Stimulated activated CD8-positive, alpha-beta memory T cell treated with anti-CD3 and anti-CD28 coated beads, Interleukin-4, amount 100 ng/mL, for 1 hour (primary cell): ENCODE measurements at places on chromosomes 4 and X.

- no peak for DNase-seq
Measured at GRCh38 chrX:148929686-148930085, 429.3 kb downstream of the AFF2 start.

GRCh38 chr4:27318740-27319139, 458.1 kb downstream of the STIM2 start:
- DNase-seq, result no peak

GRCh38 chrX:124862301-124862700, 457.4 kb upstream of the TEX13C start:
- no peak for DNase-seq

GRCh38 chr4:4666187-4666586, 124.3 kb upstream of the STX18 start:
- DNase-seq, result no peak

GRCh38 chrX:43615660-43616059, 40.4 kb upstream of the MAOA start:
- no peak for DNase-seq

DNA sequence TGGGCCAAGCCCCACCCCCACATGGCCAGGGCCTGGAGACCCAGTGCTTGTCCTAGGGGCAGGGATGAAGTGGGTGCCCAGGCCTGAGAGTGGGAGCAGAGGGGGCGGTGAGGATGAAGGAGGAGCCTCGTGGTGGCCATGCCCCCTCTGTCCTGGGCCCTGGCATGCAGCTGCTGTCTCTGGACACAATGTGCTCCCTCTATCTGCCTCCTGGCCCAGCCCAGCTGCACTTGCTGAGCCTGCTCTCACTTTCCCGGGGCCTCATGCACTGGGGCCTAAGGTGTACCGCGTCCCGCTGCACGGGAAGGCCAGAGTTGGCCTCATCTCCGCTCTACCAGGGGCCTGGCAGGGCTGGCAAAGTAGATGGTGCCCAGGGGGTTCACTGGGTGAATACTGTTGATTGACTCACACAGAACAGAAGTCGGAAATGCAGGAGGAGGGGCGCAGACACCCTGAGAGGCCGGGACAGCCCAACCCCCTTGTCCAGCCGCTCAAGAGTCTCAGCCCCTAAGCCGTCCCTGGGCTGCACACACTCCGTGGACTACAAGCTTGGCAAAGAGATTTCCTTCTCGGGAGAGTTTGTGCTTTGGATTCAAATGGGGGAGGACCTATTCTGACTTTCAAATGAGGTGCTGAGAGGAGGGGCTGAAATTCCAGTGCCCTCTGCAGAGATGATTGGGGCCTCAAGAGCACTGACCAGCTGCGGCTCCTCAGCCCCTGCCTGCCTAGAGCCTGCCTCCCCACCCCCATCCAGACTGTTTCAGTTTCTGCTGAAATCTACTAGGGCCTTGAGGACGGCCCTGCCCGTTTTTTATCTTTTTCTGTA, 112.4 kb downstream of the PSAPL1 start:
- no peak for DNase-seq

DNA sequence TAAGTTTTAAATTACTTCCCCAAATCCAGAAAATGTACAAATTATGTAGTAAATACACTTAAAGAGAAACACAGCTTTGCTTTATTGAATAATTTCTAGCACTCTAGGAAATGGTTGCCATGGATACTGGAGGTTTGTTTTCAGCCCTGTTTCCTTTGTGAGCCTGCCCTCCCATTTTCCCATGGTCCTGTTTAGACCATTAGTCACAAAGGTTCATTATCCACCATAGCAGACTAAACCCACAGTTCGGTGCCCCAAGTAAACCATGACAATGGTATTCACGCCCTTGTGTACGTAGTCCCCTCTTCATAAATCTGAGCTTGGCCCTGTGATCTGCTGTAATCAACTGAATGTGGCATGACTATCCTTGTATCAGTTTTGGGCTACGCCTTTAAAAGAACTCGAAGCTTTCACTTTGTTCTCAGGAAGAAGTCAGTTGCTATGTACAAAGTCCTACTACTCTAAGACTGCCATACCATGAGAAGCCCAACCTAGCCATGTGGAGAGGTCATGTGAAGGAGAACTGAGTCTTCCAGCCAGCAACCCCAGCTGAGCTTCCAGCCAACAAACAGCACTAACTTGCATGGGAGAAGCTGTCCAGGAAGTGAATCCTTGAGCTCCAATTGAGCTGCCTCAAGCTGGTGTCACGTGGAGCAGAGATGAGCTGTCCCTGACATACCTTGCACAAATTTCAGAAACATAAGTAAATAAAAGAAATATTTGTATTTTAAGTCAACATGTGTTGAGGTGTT, 300.4 kb downstream of the LDB2 start:
- DNase-seq, result no peak

DNA sequence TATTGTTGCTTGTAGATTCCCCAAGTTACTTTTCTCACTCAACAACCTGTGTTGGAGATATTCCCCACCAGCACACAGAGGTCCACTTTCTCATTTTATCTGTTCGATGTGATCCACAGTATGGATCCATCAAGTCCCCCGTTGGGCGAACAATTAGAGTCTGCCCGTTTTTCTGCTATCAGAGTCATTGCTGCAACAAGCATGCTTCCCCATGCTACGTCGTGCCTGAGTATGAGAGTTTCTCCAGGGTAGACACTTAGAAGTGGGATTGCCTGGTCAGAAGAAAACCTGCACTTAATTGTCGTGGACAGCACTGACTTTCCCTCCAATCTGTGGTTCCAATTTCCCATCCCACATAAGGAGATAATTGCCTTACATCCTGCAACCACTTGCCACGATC, 62.7 kb upstream of the SHOX start:
- DNase-seq, result no peak

GRCh38 chr4:10639100-10639499, 45.5 kb downstream of the CLNK start:
- DNase-seq, result no peak

DNA sequence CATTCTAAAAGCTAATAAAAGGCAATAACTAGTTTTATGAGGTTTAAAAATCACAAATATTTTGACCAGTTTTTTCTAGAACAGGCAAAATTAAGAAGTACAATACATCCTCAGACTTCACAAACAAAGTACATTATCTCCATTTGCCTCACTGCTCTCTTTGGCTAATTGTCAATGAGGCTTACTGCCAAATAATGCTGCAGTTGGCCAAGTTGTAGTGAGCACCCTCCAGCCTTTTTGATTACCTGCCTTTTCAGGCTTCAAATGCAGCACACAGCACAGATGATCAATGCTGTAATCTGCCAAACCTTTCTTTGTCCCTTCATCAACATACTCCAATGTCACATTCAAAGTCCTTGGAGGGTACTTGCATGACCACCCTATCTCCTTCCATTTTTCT, 605.2 kb downstream of the KLHL13 start:
- DNase-seq, result no peak

DNA sequence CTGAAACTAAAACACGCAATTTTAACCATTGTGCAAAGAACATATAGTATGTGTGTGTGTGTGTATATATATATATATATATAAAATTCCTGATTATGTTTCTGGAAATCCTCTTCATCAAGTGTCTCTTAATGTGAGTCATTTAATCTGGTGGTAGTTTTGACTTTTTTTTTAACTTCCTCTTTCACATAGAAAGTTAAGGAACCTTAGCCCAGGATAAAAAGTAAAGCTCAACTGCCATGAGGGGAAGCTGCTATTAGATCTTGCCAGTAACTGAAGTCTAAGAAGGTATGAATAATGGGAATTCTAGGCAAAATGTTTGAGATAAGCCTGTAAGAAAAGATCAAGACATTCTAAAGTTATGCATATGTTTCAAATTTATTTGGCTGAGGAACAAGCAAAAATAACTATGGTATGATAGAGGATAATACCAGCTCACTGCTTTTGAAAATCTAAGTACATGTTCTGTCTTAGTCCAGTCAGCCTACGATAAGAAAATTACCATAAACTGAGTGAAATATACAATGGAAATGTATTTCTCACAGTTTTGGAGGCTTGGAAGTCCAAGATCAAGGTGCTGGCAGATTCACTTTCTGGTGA, 757.0 kb downstream of the TRAM1L1 start:
- DNase-seq, result no peak

GRCh38 chrX:32572644-32573043, 638.7 kb downstream of the DMD start:
- no peak for DNase-seq

DNA sequence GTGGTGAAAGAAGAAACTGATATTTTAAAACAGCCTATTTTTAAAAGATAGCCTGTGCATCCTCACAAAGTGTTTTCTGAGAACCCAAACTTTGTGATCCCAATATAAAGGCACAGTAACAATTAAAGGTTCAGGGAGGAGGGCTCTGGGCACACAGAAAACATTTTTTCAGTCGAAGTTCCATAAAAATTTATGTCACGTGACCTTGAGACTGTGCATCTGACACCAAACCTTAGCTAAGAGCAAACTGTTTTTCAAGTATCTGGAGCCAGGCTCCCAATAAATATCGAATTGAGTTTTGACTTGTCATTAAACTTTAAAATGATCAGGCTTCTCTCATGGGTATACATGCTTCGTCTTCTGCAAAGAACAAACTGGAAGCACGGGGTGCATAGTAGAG, 177.9 kb downstream of the BEND2 start:
- DNase-seq, result no peak

DNA sequence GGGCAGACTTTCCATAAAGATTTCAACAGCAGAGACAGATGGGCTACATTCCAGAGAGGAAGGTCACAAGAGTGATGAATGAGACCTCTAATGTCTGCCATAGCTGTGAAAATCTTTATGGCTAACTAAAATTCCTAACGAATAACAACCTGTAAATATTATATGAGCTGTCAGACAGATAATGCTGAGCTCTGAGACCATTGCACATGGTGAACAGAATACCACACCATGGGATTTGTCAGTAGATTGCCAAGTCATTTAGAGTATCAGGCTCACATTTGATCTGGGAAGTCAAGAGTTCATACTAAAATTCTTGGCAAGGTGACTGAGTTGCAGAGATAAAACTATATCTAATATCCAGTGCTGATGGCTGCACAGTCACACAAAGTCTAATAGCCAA, 259.2 kb upstream of the FTHL17 start:
- DNase-seq, result no peak
